ENCODE measurements at places on chromosomes 6 and 20. TPM values are rescaled to one million over a fixed set of nuclear protein-coding genes. Genes with fewer than 3 reads are reported as not detected.

- DNase-seq: no peak
Measured at GRCh38 chr20:61998343-61999121, 67.1 kb downstream of the TAF4 start.

Gene MUC21
- 0.18 TPM for total RNA-seq

Gene MDC1
- 43.2 TPM for total RNA-seq

DNA sequence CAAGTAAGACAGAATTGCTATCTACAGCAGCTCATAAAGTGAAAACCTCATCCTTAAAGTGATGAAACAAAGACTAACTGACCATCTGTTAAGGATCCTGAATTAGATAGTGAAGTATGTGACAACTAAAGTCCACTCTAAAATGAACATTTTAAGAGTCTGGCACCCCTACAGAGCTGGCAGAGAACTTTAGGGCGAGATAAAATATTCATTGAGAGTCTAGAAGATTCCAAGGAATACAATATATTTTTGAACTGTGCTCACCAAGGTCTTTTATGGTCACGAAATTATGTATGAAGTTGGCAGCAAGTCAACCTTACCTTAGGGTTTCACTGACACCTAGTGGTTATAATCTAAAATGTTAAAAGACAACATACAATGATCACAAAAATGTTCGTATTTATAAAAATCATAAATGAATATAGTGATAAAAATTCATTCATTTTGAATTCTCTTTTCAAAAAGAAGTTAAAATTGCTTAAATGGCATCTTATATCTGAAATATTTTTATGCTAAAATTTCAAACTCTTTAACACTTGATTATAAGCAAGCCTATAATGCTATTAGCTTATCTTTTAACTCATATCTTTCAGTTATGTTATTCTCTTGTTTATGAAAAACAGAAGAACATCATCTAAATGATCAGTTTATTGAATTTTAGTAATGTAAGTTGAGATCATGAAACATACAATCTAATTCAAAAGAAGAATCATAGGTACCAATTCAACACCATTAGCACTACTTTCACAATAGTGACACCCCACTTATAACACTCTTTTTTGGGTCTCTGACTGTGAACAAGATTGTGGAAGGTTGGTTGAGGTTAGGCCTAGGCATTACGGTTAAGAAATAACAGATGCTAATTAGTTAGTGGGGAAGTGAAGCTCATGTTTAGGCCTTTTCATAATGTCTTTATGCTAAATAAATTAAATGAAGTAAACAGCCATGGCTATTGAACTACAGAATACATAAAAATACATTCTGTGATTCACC is 27.5 kb downstream of the RSPH3 start:
- no peak for DNase-seq

DNA sequence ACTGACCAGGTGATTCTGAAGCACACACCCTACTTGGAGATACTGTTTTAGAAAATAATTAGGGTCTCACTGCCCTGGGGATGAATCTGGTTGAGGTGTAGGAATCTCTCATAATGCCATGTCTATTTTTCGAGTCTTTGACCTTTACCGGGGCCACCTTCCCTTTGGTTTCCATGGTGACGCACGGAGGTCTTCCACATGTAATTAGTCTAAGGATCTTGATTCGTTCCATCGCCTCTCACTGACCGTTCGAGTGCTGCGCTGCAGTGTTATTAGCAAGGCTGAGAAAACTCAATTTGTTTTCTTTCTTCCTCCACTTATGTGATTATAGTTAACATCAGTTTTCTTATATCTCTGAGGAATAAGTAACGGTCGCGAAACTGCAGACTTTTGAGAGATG is 144.3 kb upstream of the SPACA1 start:
- DNase-seq: no peak

Gene TNXB
- 423 TPM for total RNA-seq

DNA sequence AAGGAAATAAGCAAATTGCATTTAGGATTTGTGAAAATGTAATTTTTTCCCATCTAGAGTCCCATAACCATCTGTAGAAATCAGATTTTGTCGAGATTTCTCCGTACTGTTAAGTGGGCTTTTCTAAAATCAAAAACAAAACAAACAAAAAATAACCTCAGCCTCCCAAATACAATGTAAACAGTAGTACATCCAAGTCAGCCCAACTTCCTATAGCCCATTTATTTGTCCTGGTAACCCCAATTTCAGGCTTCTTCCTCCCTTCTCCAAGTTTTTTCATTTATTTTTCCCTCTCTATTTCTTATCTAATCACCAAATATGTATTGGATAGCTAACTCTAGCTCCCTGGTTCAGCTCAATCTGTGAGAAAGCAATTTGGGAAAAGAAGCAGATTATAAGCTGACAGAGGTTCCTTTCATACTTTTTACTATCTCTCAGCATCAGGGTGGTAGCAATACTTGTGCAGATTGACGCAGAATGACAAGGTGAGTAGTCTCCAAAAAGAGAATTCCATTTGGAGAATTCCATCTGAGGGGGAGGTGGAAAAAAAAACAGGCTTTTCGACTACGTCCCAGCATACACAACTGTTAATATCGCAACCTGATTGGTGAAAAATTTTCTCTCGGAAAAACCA is 132.6 kb upstream of the BTN3A2 start:
- no peak for DNase-seq

Gene TRIM10
- total RNA-seq: 0.62 TPM
